ENCODE measurements at places on chromosomes 7 and 10.

- DNase-seq: peak; percentile 91
Measured at GRCh38 chr7:17041324-17041723, 159.5 kb upstream of the AGR3 start.

DNA sequence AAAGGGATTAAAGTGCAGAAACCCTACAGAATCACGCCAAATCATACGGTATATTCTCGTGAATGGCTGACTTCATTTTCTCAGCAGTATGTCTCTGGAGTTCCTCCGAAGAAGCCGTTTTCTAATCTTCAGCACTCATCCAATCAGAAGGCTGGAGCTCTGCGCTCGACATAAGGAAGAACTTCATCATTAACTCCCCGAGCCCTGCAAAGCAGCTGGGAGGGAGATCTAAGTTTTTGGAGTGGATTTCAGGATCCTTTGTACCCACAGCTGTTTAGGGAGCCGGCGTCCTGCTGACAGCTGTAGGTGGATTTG is 40.7 kb upstream of the SDK1 start:
- DNase-seq: no peak

DNA sequence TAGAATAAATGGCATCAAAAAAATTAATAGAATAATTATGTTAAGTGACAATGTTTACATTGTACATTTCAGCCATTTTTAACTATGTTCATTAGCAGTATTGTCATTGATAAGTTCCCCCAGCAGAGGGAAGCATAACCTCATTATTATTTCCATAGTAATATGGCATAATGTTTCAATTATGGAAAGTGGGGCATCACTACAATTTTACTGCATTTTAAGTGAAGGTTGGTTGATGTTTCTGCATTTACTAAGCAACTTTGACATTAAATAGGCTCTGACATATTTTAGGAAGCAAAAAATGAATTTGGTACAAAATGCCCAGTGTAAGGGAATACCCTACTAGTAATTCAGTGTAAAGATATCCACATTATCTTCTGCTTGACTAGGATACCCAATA is 218.3 kb downstream of the SEMA3A start:
- DNase-seq: peak; percentile 14

- DNase-seq: peak; percentile 42
Measured at GRCh38 chr7:122166740-122167139, 22.7 kb upstream of the AASS start.

DNA sequence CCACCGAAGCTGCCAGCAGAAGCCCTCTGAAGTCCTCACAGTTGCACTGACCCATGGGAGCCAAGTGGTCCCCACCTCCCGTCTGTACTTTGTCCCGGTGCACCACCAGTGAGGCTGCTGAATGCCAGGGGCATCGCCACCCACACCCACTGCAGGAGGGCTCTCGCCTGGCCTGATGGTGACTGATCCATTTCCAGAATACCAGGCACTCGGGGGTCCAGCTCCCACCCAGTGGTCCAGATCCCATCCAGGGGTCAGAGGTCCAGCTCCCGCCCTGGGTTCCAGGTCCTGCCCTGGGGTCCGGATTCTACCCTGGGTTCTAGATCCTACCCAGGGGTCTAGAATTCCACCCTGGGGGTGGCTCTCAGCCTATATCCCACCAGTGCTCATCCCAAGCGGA is 9.1 kb upstream of the JAKMIP3 start:
- DNase-seq: no peak

- no peak for DNase-seq
Measured at GRCh38 chr7:131071786-131072504, 255.7 kb upstream of the MKLN1 start.

- DNase-seq: peak; percentile 19
Measured at GRCh38 chr10:87092861-87093631, 1.6 kb downstream of the GLUD1 start.

- DNase-seq: no peak
Measured at GRCh38 chr7:152677808-152678670, 2.1 kb upstream of the XRCC2 start.

GRCh38 chr10:16470747-16471146 is 33.9 kb downstream of the PTER start:
- no peak for DNase-seq

DNA sequence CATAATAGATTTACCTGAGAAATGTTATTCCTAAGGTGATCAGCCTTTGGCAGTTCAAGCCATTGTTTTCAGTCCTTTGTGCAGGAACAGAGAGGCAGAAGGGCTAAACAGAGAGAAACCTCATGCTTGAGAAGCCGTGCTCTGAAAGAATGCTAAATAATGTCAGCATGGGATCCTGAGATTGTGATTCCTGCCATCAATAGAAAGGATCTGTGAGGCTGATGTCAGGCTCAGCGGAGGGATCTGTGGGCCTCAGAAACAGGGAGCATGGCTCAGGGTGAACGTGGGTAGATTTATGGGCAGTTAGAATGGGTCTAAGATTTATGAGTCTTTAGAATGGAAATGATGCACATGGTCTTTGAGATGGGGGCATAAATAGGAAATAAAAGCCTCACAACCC is 439.2 kb upstream of the IGFBP3 start:
- DNase-seq: no peak

GRCh38 chr10:13001041-13001886 is at the start of gene CCDC3:
CCDC3 (minus strand) TSS chr10:13001713; CDS start chr10:13001570, 143 bp downstream.
- no peak for DNase-seq

DNA sequence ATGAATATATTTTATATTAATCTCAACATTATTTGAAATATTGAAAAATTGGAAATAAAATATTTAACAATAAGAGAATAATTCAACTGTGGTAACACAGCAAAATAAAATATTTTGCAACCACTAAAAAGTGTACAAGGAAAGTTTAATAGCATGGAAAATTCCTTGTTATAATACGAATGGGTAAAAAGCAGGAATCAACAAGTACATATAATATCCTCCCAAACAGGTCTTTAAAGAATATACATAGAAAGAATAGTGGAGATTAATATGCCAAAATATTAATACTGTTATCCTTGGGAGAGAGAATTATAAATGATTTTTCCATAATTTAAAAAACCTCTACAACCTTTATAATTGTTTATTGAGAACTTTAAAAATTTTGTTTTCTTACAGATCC is 1.0 kb downstream of the DNAJC12 start:
- DNase-seq: no peak

DNA sequence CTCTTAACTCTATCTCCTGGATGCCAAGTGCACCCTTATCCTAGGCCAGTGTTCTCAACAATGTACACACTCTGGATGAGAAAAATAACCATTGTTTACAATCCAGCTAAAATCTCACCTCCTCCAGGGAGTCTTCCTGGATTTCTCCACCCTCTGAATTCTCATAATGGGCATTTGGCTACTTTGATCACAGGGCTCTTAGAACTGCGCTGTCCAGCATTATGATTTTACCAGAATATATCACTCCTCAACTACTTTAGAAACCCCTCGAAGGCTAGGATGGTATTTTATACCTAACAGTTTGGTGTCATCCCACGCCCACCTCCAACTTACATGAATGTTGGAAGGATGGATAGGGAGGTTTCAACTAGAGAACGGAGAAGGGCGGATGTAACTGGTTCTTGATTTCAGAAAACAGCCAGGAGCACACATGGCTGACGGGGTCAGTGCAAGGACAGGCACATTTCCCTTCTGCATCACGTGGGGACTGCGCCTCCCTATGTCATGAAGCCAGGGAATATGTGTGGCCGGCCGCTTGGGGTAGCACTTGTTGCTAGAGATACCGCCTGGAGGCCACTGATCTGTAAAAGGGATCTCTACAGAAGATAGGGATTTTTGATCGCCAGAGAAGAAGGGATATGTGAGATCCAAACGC is 1.2 kb upstream of the ATP6V0E2 start:
- no peak for DNase-seq

DNA sequence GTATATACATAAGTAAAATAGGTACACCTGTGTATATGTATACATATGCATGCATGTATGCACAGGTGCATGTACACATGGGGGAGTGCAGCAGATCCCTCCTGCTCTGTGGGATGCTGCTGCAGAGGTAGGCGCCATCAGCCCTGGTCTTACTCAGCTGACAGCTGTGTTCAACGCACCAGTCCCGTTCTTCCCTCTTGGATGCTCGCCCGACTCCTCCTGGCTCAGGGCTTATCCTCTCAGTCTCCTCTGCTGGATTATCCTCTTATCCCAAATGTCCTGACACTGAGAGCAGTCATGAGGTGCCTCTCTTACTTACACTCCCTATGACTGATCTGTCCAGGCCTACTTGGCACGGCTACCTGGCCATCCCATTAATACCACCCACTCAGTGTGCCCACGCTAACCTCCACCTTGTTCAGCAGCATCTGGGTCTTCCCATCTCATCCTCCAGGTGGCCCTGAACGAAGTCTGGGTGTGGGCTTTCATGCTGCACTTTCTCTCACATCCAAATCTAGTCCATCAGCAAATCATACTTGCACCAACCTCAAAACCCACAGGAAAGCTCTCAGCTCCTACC is 357.1 kb downstream of the TCERG1L start:
- no peak for DNase-seq

- no peak for DNase-seq
Measured at GRCh38 chr7:18004372-18004771, 23.3 kb downstream of the PRPS1L1 start.

DNA sequence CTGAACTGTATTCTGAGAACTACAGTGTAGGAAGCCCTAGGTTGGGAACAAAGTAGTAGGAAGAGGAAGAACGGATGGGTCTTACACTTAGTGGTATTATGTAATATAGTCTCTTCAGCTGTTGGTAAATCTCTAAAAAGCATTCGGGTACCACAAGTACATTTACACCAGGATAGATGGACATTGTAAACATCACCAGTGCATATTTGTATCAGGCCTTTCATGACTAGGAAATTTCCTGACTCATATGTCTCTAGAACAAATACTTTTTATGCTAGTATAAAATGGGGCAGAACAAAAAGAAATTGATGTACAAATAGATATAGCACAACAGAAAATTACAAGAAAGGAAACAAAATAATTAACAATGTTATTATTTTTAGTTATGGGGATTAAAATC is 21.5 kb upstream of the OR6B1 start:
- DNase-seq: no peak

GRCh38 chr10:110681023-110681681 is 37.0 kb downstream of the RBM20 start:
- no peak for DNase-seq

DNA sequence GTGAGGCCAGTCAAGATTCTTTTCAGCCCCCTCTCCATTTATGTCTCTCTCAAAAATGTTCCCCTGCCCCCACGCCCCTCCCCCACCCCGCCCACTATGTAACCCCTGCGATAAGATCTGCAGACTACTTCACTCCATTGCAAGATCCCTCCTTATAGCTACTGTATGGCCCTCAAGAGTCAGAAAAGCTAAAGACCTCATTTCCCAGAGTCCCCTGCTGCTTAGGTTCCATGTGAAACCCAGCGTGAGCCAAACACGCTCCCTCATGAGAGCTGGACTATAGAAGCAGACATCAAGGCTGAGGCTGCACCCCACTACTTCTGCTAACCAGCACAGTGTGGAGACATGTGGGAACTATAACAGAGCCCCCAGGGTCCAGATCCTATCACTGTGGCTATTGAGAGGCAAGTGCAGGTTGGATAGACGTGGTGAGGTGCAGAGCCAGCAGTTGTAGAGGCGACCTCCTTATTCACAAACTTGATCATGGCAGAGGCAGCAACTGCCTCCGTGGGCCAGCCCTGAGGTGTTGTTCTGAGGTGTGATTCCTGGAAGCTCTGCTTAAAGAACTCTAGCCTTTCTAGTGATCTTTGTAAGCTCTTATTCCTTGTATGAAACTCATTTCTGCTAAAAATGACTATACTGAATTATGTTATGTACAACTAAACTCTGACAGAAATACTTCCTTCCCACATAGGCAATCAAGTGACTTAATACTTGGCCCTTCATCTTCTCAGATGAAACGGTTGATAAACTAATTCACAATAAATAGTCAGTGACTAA is 117.0 kb upstream of the ARID5B start:
- no peak for DNase-seq

Measured in HS-5 (cell line).